ENCODE measurements at places on chromosomes 6 and 20. TPM values are rescaled to one million over a fixed set of nuclear protein-coding genes. Genes with fewer than 3 reads are reported as not detected.

The HLA-DQA2 gene
- not detected for total RNA-seq

DNA sequence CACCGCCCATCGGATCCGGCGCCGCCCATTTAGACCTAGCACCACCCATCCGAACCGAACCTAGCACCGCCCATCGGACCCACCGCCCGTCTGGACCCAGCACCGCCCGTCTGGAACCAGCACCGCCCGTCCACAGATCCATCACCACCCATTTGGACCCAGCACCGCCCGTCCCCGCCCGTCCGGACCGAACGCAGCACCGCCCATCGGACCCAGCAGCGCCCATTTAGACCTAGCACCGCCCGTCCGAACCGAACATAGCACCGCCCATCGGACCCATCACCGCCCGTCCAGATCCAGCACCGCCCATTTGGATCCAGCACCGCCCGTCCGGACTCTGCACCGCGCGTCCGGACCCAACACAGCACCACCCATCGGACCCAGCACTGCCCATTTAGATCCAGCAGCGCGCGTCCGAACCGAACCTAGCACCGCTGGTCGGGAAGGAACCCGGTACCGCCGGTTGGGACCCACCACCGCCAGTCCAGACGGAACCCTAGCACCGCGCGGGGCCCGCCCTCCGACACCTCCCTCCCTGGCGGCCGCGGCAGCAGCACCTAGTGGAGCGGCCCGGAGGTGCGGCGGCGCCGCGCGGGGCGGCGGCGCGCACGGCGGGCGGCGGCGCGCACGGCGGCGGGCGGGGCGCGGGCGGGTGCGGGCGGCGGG, 348 bp upstream of the AFDN start:
- H3K27ac ChIP-seq, result no peak overlapping the region
- peaks cover 59% of the 10 kb centered on the region for H3K27me3 ChIP-seq
- peak overlapping the region; percentile 78 for H3K4me3 ChIP-seq
- H3K4me1 ChIP-seq, result peaks cover 19% of the 10 kb centered on the region

The GRM4 gene
- total RNA-seq, result 0.27 TPM

The SPDEF gene
- total RNA-seq, result 0.24 TPM

GRCh38 chr6:105326216-105326615, 76.7 kb downstream of the PREP start:
- H3K27ac ChIP-seq, result no peak overlapping the region
- H3K4me1 ChIP-seq, result no peaks in the 10 kb centered on the region
- H3K4me3 ChIP-seq, result no peak overlapping the region
- no peaks in the 10 kb centered on the region for H3K27me3 ChIP-seq
- no peak for DNase-seq
- peaks cover 44% of the 10 kb centered on the region for H3K36me3 ChIP-seq

GRCh38 chr6:137365707-137366437, 128.3 kb downstream of the OLIG3 start:
- H3K27ac ChIP-seq, result no peak overlapping the region
- peaks cover 22% of the 10 kb centered on the region for H3K4me1 ChIP-seq
- H3K4me3 ChIP-seq, result no peak overlapping the region
- no peaks in the 10 kb centered on the region for H3K27me3 ChIP-seq
- H3K36me3 ChIP-seq, result no peaks in the 10 kb centered on the region

DNA sequence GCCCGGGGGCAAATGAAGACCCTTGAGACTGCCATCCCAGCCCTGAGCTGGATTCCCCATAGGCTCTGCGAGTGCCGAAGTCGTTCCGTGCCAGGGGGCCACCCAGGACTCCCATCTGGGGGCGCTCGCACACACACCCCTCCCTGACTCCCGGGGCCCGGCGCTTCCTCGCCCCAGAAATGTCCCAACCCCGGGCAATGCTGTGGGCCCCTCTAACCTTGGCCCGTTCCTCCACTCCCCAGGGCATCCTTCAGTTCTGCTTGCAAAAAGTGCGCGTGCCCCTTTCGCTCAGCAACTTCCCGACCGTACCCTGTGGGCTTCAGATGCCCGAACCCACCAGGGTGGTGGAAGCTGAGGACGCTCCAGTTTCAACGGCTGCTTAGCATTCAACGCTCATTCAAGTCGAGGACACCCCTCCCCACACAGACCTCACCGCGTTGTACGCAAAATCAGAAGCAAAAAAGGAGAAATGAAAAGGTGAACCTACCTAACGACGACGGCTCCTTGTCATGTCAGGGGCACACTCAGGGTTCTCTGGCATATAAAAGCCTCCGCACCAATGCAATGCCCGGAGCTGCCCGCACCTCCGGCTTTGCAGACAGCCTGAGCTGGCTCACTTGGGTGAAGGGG, 25.3 kb downstream of the RIPOR2 start:
- H3K27me3 ChIP-seq, result no peaks in the 10 kb centered on the region
- H3K36me3 ChIP-seq, result peaks cover 24% of the 10 kb centered on the region
- H3K4me3 ChIP-seq, result peak overlapping the region; percentile 92
- peak overlapping the region; percentile 96 for H3K27ac ChIP-seq
- peak; percentile 64 for DNase-seq
- H3K4me1 ChIP-seq, result peaks cover 75% of the 10 kb centered on the region

DNA sequence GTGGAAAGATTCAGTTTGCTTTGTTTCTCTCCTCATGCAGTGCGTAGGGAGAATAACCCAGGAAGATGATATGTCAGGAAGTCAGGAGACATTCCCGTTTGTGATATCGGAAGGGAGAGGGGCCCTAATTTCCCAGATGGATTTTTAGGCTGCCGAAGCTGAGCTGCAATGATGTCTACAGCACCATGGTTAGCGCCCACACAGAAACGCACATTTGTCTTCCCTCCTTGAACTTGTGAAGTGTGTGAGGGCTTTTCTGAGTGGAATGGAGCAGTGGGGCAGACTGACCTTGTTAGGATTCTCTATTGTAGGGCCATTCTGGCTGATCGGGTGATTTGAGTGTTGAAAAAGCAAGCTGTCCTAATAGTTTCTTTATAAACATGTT, 191.3 kb upstream of the ARG1 start:
- H3K27me3 ChIP-seq, result no peaks in the 10 kb centered on the region
- no peaks in the 10 kb centered on the region for H3K4me1 ChIP-seq
- DNase-seq, result no peak
- peaks cover 6% of the 10 kb centered on the region for H3K36me3 ChIP-seq
- no peak overlapping the region for H3K27ac ChIP-seq
- no peak overlapping the region for H3K4me3 ChIP-seq

DNA sequence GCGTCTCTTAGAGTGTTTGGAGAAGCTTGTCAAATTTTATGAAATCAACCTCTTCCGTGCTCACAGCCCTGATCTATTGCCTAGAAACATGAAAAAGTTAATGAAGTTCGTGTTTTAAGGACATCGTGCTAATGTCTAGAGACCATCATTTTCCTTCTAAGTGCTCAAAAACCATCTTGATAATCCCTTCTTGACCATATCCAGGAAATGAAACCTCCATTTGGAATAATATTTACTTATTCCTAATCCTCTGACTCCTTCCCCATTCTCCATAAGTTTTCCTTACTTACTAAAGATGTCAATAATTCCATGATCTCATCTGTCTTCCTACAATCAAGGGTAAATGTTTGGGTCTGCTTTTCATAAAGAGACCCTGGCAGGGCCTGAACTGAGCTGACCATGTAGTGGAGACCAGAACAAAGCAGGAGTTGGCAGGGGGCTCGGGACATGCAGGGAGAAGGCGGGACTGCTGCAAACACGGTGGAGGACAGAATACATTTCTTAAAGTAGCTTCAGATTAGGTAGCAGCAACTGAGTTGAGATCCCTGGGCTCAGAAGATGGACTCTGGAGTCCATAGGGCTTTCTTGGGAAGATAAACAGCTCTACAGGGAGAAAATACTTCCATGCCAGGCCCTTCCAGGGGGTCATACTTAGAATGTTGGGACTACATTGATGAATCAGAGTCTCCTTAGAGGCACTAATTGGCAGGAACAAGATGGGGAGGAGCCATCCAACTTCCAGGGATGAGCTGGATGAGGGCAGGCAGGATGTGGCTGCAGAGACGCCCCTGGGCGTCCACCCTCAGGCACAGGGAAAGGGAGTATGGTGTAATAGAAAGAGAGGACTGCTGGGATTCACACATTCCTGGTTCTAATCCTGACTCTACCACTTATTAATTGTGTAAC, 100.7 kb downstream of the RIN2 start:
- no peak overlapping the region for H3K4me3 ChIP-seq
- DNase-seq, result no peak
- peaks cover 17% of the 10 kb centered on the region for H3K27me3 ChIP-seq
- H3K27ac ChIP-seq, result no peak overlapping the region
- H3K4me1 ChIP-seq, result no peaks in the 10 kb centered on the region
- no peaks in the 10 kb centered on the region for H3K36me3 ChIP-seq

The PI3 gene
- not detected for total RNA-seq

DNA sequence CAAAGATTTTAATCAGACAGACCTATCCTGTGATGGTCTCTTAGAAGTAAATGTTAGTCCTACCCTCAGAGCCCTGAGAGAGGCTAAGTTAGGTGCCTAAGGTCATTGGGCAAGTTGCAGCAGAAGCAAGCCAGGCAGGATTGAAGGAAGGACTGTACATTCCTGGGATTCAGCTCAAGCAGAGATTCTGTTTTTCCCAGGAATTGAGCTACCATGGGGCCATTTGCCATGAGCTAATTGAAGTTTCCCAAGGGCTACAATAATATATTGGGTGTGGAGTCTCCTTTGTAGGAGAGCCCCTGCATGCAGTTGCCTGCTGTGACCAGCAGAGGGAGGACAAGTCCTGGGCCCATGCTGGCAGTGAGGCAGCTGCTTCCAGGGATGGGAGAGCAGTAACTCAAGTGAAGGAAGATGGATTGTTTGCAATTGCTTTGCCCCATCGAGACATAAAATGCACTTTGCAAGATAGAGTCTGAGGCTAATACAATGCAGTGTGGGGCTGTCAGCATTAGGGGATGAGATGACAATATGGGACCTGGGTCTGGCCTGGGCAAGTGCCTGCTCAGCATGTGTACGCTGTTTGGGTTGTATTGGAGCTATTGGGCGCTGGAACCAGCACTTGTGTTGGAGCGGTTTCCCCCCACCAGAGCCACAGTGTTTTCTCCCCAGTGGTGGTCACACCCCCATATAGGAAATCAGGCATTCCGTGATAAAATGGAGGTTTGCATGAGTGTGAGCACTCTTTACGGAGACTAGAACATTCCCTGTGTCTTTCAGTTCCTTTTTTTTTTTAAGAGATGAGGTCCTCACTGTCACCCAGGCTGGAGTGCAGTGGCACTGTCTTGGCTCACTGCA, 27.9 kb downstream of the DNMT3B start:
- no peaks in the 10 kb centered on the region for H3K36me3 ChIP-seq
- peak; percentile 86 for DNase-seq
- H3K27ac ChIP-seq, result no peak overlapping the region
- H3K4me3 ChIP-seq, result no peak overlapping the region

DNA sequence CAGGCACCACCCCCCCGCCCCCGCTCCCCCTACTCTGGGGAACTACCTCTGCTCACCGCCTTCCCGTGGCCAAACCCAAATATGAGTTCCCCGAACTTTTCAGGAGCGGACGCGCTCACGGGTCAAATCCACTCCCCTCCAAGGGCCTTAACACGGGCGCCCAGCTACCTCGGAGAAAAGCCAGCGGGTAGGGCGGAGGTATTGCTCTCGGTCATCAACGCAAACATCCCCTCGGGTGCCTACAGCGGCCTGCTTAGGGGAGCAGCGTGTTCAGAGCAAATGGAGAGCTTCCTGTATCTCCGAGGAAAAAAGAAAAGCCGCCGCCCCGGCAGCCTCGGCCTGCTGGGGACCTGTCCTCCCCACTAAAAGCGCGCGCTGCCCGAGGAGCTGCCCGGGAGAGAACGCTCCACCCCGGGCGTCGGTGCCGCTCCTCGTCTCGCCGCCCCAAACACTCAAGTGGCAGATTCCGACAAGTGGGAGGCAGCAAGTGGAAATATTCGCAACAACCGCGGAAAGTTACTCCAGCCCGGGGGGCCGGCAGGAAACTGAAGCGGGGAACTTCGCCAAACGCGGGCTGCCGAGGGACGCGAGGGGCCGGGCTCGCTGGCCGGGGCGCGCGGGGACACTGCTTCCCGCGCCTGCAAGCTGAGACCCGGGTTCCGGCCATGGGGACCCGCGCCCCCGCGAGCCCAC, 699 bp downstream of the PTPRT start:
- no peaks in the 10 kb centered on the region for H3K36me3 ChIP-seq
- peaks cover 8% of the 10 kb centered on the region for H3K4me1 ChIP-seq
- H3K27me3 ChIP-seq, result peaks cover 43% of the 10 kb centered on the region
- no peak overlapping the region for H3K27ac ChIP-seq
- H3K4me3 ChIP-seq, result no peak overlapping the region
- DNase-seq, result no peak

- no peaks in the 10 kb centered on the region for H3K4me1 ChIP-seq
- H3K27ac ChIP-seq, result no peak overlapping the region
- H3K4me3 ChIP-seq, result no peak overlapping the region
- no peak for DNase-seq
- H3K36me3 ChIP-seq, result no peaks in the 10 kb centered on the region
Observed at GRCh38 chr6:10867952-10868351, 13.9 kb downstream of the GCM2 start.

DNA sequence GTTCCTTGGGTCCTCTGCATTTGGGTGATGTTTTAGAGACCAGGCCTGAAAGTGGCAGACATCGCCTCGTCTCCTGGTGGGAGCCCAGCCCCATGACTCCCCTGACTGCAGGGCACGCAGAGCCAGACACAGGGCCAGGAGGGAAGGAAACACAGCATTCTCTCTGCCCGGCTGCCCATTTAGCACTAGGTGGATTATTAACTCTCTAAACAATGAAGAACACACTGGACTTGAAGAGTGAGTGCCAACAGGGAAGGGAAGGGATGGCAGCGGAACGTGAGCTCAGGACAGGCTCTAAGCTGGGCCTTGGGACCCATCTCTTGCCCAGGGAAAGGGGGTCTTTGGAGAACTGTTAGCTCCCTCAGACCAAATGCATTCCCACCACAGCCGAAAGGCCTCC, 80.4 kb downstream of the TBXT start:
- H3K4me1 ChIP-seq, result no peaks in the 10 kb centered on the region
- no peaks in the 10 kb centered on the region for H3K36me3 ChIP-seq
- H3K27ac ChIP-seq, result no peak overlapping the region
- H3K4me3 ChIP-seq, result no peak overlapping the region
- DNase-seq, result no peak

GRCh38 chr6:153449279-153449678, 318.2 kb upstream of the RGS17 start:
- H3K36me3 ChIP-seq, result no peaks in the 10 kb centered on the region
- no peak for DNase-seq
- no peak overlapping the region for H3K4me3 ChIP-seq
- H3K4me1 ChIP-seq, result no peaks in the 10 kb centered on the region
- H3K27me3 ChIP-seq, result no peaks in the 10 kb centered on the region

GRCh38 chr6:165545806-165546205, 117.2 kb downstream of the PDE10A start:
- DNase-seq, result no peak
- no peaks in the 10 kb centered on the region for H3K36me3 ChIP-seq
- H3K4me3 ChIP-seq, result no peak overlapping the region
- no peak overlapping the region for H3K27ac ChIP-seq

The SEL1L2 gene
- total RNA-seq, result not detected

DNA sequence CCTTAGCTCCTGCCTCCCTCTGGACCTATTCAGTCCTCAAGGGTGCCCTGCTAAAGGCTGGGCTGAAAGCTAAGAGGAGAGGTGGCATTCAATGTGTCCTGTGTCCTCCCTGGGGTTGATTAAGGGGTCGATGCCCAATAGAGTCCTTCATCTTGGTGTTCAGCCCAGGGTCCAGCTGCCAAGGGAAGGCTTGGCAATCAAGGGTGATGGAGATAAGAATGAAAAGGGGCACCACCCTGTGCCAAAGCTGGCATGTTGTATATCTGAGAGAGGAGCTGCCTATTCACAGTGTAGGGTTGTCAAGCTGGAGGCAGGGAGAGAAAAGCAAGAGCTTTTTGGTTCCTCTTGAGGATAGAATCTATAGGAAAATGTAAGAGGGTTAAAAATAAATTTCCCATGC, 12.3 kb downstream of the C20orf173 start:
- peaks cover 3% of the 10 kb centered on the region for H3K36me3 ChIP-seq
- no peaks in the 10 kb centered on the region for H3K27me3 ChIP-seq
- H3K4me1 ChIP-seq, result no peaks in the 10 kb centered on the region
- no peak overlapping the region for H3K27ac ChIP-seq
- H3K4me3 ChIP-seq, result no peak overlapping the region

Measured in activated naive CD4-positive, alpha-beta T cell treated with anti-CD3 and anti-CD28 coated beads for 36 hours (primary cell).